ENCODE measurements at places on chromosomes 4 and X. TPM values are rescaled to one million over a fixed set of nuclear protein-coding genes. Genes with fewer than 3 reads are reported as not detected.

DNA sequence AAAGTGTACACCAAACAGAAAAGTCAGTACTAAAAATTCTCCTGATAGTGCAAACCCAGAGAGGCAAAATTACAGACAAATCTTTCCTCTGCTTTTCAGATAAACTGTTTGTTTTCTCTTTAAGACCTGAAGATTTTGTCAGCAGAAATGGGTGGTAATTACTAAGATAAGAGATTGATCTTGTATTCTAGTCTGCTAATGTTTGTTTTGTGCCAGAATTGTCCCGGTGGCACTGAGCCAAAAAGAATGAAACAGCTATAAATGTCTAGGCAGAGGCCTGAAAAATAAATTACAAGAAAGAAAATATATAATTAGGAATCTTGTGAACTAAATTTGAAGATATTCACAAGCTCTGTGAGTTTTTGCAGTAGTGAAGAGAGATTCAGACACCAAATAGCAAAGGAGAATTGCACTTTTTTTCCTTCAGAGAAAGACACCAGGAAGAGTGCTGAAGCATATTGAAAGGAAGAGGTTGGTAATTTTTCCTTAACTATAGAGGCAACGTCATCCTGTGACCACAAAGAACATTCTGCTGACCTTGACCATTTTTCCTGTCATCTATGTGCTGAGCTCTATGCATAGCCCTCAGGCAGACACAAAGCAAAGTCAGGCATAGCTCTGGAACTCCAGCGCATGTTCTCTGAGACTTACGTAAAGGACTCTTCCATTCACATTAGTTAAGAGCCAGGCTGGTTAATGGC lies 314.5 kb upstream of the RASGEF1B start:
- no peak for DNase-seq

- DNase-seq, result no peak
Measured at GRCh38 chr4:175540732-175541131, 271.3 kb downstream of the GPM6A start.

DNA sequence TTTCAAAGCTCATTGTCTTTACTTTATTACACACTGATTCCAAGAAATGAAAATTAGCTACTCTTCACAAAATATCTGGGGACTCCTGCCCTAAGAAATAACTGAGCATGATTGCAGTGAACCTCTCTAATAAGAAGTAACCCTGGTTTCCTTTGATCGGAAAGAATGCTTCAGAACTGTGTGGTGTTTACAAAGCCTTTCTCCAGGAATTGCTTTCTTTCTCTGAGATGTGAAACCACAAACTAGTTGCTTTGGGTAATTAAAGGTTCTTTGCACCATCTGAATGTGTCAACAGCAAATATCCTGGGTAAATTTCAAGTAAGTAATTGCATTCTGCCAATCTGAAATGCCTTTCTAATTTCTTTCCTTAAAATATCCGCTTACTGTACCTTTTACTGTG lies 292.9 kb upstream of the SLIT2 start:
- DNase-seq, result no peak

DNA sequence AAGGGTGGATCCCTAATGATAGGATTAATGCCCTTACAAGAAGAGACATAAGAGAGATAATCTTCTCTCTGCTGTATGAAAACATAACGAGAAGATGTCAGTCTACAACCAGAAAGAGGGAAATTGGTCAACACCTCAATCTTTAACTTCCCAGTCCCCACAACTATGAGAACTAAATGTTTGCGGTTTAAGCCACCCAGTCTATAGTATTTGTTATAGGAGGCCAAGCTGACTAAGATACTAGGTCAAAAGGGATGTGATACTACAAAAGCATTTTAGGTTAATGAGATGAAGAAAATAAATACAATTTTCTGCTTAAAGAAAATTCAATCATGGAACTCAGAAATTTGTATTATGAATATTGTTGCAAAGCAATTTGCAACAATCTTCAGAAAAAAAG lies 55.4 kb upstream of the LHFPL1 start:
- no peak for DNase-seq

DNA sequence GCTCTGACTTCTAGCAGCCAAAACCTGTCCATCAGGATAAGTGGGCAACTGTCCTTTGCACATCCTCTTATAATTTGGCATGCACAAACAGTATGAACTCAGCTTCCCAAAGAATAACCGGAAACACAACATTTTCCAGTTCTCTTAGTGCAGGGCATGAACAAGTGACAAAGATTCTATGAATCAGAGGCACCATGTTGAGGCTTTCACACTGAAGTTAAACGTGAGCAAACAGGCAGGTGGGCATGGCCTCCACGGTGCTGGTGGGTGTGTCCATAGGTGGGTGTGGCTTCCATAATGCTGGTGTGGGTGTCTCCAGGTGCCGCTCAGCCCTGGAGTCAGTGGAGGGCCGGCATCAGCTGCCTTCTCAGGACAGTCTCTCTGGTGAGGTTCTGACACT lies 196.5 kb downstream of the SMIM20 start:
- DNase-seq, result no peak

DNA sequence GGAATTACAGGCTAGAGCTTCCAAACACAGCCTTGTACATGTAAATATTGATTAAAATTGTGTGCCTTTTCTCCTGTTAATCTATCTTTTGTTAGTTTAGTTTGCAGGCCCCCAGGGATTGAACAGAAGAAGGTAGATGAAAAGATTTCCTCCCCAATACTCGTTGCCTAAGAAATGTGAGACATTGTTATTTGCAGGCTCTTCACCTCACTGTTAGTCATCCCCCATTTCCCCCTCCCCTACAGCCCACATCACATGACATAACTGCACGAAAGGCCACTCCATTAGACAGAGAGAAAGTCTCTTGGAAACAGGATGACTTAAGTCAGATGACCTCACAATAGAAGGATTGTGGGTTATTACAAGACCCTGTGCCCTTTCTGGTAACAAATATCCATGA lies 13.3 kb upstream of the MID1 start:
- peak; percentile 60 for DNase-seq

DNA sequence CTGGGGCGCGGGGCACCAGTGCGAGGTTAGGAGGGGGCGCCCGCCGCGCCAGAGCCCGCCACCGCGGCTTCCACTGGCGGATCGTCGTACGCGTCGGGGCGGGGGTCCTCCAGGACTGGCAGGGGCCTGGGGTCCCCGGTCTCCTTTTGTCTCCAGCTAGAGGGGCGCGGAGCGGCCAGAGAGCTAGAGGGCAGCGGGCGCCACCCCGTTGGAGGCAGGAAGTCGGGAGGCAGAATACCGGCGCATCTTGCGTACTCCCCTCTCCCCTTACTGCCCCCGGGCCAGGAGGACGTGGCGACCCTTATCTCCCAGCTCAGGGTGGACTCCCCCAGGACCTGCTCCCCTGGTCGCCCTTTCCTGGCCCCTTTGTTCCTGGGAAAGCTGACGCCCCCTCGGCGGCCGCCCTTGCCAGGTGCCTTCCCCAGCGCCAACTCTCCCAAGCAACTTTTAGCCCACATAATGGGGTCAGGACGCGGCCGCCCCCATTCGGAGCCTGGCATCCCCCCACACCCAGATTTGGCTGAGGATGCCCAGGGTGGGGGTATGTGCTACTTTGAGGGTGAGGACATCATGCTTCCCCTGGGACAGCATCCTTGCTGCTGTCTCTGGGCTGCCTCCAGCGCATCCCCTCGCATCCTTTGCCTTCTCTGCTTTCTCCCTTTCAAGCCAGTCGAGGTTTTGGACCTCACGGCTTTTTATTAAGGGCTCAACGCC lies 933 bp downstream of the CNKSR2 start:
- DNase-seq, result no peak

GRCh38 chr4:87465739-87466366 lies 43.5 kb downstream of the NUDT9 start:
- DNase-seq, result peak; percentile 15

- no peak for DNase-seq
Measured at GRCh38 chr4:95505151-95505550, 43.6 kb downstream of the UNC5C start.

- no peak for DNase-seq
Measured at GRCh38 chr4:165079476-165079875, 25.8 kb downstream of the TRIM75 start.

GRCh38 chr4:6701371-6701770 lies 7.7 kb downstream of the S100P start:
- DNase-seq, result no peak

DNA sequence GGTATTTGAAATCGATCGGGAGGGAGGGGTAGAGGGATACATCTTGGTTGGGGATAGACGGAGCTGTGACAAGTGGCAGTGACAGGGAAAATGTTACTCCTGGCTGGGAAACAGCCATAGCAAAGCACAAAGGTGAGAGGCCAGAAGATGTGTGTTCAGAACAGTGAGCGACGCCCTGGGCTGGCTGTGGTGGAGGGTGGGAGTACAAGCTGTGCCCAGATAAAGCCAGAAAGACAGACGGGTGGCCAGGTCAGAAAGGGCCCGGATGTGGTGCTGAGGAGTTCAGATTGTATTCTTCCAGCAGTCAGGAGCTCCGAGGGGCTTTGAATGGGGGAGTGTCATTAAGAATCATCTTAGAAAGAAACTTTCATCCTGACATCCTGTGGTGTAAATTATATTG lies 27.9 kb downstream of the CCDC149 start:
- no peak for DNase-seq

DNA sequence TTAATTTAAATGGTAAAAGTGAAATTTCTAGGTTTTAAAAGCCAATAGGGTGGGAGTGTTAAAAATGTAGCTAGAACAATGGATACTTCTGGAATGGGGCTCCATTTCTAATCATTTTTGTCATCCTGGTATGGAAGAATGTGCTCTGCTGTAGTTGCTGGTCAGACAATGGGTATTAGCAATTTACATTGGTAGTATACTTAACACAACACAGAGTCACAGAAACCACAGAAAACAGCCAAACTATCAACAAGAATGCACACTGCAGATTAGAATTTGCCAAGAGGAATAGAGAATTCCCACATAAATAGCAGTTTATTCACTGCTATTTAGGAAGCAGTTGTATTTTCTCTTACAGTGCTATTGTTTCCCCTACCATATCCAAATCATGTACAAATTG lies 319.6 kb downstream of the PPP3CA start:
- DNase-seq, result no peak

DNA sequence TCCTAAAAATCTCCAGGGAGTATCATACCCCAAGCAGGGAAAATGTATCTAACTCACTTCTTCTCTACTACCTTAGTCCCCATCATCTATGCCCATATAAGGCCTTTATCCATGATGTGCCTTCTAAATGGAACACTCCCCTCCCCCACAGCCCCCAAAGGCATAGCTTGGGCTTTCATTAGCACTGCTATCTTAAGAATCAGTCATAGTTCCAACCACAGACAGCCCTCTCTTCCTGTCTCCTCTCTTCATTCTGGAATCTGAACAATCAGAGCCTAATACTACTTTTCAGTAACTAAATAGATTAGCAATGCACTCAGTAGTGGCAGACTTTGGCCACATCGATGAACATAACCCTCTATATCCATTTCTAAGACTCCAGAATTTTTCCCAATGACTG lies 313.2 kb upstream of the DKK2 start:
- DNase-seq, result no peak

DNA sequence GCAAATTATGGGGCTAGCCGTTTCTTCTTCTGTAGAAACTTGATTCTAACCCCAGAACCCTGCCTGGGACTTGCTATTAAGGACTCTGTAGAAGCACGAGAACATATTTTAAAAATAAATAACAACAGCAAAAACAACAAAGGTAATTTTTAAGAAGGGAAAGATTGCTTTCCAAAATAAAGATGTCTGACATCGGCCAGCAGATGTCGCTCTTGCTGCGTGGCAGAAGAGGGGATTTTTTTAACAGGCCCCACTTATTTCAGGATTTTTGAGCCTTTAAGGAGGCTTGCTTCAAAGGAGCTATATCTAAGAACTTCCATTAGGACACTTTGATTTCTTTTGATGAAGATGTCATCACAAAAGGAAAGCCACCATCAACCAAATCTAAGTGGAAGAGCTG lies 62.8 kb upstream of the EGFL6 start:
- DNase-seq, result peak; percentile 11

The KDM5C gene
- total RNA-seq, result 62.6 TPM

The LRP2BP gene
- 0.39 TPM for total RNA-seq

The PCDH18 gene
- 0.21 TPM for total RNA-seq

The SPANXN4 gene
- total RNA-seq, result not detected

The HSPA4L gene
- 23.8 TPM for total RNA-seq

The MAGED2 gene
- total RNA-seq, result 219 TPM

The SLC7A11 gene
- total RNA-seq, result 91.2 TPM

The TKTL2 gene
- total RNA-seq, result not detected

The EDNRA gene
- 0.07 TPM for total RNA-seq

Data from pulmonary artery endothelial cell (primary cell).